ENCODE measurements at places on chromosomes 4 and X.

DNA sequence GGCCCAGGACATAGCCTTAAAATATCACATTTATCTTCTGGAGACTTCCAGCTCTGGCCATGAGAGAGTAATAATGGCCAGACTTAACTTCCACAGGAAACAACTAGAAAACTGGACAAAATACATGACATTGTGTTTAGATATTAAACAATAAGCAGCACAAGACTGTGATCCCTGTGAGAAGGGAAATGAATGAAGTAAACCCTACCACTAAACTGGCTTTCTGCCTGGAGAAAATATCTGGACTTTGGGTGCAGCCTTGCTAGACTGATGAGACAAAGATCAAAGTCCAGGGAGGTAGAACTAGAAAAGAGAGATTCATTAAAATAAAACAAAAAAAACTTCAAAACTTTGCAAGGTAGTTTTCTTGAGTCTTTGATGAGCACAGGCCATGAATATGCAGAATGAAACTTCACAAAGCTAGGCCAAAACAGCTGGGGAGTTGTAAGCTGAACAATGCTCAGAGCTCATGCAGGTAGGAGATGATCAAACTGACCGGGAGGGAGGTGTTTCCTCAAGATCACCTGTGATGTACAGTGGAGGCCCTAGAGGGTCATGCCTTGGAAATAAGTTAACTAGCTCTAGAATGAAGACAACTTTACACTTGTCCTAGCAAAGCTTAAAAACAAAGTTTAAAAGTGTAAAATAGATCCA is 147.0 kb upstream of the SH3RF1 start:
- DNase-seq, result no peak

GRCh38 chrX:141258080-141258479 is 15.8 kb upstream of the SPANXC start:
- no peak for DNase-seq

DNA sequence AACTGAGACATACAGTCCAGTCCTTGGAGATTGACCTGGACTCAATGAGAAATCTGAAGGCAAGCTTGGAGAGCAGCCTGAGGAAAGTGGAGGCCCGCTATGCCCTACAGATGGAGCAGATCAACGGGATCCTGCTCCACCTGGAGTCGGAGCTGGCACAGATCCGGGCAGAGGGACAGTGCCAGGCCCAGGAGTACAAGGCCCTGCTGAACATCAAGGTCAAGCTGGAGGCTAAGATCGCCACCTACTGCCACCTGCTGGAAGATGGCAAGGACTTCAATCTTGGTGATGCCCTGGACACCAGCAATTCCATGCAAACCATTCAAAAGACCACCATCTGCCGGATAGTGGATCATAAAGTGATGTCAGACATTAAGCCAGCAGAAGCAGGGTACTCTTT is 20.4 kb upstream of the FRMPD3 start:
- DNase-seq, result no peak

- no peak for DNase-seq
These were observed 672.5 kb upstream of the KLHL4 start for GRCh38 chrX:86845101-86845500.

GRCh38 chr4:180827232-180828009 is 1415.8 kb upstream of the TENM3 start:
- DNase-seq, result no peak

GRCh38 chr4:142378179-142378578 is 467.9 kb downstream of the INPP4B start:
- no peak for DNase-seq

- DNase-seq, result no peak
These were observed 33.5 kb downstream of the GPAT3 start for GRCh38 chr4:83569429-83569828.

GRCh38 chr4:19791422-19792123 is 460.1 kb upstream of the SLIT2 start:
- no peak for DNase-seq

- DNase-seq, result no peak
These were observed 4.4 kb downstream of the SOD3 start for GRCh38 chr4:24799544-24800324.

- no peak for DNase-seq
These were observed 10.3 kb upstream of the CEP135 start for GRCh38 chr4:55938481-55938880.

DNA sequence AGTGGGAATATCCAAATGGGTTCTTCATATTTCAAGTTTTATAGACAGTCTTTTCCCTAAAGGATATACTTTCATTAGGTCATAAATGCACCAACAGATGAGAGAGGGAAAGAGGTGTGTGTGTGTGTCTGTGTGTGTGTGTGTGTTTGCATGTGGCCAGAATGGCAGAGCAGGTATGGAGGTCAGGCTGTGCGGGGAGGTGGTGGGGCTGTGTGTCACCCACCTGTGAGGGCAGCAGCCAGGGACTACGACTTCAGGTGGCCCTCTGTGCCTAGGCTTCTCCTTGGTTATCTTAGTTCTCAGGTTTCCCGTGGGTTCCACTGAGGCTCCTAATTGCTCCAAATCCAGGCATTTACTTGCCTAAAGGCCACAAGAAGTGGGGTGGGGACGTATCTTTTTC is 14.6 kb downstream of the HAND2 start:
- DNase-seq, result no peak
